NCI-H1417 (cell line): ENCODE measurements at places on chromosomes 6 and 20.
A peak's percentile ranks its signal among the peaks of the same experiment; 100 is the strongest.

- DNase-seq: peak; percentile 86
Measured at GRCh38 chr20:31573555-31574321, 31.4 kb upstream of the ID1 start.

- no peak for DNase-seq
Measured at GRCh38 chr6:99148761-99149160, 200.7 kb downstream of the FAXC start.

DNA sequence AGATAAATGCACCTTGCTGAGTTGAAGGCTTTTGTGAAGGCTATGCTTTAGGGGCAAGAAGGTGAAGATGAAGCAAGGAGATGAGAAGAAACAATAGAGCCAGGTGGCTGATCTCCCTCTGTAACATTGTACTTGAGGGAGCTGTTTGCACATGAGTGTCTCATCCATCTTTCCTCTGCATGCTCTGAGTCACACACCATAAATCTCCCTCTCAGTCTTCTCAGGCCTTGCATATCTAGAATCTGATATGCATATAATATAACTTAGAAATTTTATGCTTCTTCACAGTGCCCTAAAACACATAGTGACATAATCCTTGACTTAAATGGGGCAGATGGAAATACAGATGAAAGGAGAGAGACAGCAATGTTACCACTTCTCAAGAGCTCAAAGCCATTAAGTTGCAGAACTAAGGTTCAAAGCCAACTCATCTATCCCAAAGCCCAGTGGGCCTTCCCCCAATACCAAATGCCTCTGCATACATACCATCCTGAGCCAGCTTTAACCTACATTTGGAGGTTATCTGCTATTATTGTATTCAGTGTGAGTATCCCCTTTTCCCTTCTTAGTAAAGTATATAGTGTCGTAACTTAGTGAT, 62.4 kb upstream of the STXBP5 start:
- no peak for DNase-seq

GRCh38 chr6:53939830-53940229, 145.0 kb downstream of the LRRC1 start:
- no peak for DNase-seq

GRCh38 chr20:11876555-11876954, 41.1 kb upstream of the BTBD3 start:
- DNase-seq: no peak

- DNase-seq: no peak
Measured at GRCh38 chr6:125140808-125141207, 12.8 kb upstream of the TPD52L1 start.

DNA sequence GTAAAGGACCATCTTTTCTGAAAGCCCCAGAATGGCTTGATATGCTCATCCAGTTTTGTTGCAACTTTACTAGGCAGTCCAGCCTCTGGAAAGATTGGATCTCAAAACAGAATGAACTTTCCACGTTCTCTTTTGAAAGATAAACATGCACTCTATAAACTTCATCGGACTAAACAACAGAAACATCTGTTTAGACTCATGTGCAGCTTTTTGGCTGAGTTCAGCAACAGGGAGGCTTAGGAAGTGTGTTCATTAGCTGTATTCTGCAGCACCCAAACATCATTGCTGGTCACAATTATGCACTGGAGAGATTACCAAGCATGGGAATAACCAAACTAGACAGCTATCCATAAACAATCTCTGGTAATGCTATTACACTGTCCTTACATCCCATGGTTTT, 180.5 kb downstream of the TENT5A start:
- DNase-seq: no peak

GRCh38 chr6:96394727-96395126, 126.9 kb upstream of the UFL1 start:
- DNase-seq: peak; percentile 25

- no peak for DNase-seq
Measured at GRCh38 chr6:170203212-170203611, 87.7 kb downstream of the DLL1 start.

DNA sequence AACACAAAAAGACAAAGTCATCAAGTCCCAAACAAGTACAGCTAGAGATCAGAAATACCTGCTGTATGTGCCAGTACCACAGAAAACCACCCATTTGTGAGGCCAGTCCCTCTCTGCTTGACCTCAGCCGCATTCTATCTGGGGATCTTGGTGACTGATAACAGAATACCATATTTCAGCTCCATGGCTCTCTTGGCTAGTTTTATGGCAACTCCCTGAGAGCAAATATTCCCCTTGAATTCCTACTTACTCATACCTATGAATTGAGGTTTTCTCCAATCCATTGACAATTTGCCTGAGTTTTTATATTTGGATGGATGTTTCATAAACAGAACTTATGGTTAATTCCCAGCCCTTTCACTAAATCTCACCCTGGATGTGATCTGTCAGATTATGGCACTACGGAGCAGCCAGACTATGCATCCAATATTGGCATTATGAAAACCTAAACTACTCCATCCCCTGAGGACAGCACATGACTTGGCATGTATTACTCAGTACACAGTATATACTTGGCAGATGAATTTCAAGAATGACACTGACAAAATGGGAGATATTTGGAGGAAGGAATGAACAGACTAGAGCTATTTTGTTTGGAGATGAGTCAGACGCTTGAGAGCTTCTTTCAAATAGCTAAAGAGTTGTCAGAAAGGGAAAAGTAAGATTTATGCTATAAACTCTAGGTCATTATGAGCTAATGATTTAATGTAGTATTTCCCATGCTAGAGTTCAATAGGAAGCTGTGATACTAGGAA, 95.7 kb downstream of the PRDM1 start:
- no peak for DNase-seq

- no peak for DNase-seq
Measured at GRCh38 chr6:128505603-128506002, 14.8 kb downstream of the PTPRK start.

- no peak for DNase-seq
Measured at GRCh38 chr20:10508060-10508459, 73.0 kb downstream of the SLX4IP start.

DNA sequence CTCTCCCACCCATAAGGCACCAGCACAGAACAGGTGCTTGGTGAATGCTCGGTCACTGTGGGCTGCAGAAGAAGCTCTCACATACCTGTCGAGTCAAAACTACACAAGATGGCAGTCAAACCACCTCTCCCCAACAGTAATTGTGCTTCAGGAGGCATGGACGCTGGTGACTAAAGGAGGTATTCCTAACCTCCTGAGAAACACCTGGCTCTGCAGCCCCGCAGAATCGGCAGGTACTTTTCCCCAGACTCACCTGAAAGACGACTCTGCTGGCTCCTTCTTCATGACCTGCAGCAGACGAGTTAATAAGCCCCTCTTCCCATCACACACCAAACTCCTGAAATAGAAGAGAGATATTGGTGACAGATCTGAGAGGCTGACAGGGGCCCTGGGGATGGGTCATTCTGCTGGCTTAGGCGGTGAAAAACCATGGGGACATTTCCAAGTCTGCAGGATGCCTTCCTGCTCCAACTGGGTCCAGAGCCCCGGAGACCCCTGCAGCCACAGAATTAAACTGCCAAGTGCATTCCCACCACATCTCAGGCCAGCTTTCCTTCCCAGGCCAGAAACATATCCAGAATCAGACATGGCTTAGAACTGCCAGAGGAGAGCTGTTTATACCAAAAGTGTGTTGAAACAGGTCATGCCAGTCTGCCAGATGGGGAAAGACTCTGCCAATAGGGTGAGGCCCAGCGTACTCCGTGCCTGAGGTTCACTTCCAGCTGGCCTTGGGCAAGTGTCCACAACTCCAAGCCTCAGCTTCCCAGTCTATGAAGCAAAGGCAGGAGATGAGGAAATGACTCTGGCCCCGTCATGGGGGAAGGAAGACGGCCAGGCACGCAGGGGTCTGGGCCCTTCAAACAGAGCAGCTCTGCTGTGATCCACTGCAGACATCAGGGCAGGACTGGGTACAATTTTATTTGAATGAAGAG, 53.0 kb downstream of the MYH7B start:
- no peak for DNase-seq

DNA sequence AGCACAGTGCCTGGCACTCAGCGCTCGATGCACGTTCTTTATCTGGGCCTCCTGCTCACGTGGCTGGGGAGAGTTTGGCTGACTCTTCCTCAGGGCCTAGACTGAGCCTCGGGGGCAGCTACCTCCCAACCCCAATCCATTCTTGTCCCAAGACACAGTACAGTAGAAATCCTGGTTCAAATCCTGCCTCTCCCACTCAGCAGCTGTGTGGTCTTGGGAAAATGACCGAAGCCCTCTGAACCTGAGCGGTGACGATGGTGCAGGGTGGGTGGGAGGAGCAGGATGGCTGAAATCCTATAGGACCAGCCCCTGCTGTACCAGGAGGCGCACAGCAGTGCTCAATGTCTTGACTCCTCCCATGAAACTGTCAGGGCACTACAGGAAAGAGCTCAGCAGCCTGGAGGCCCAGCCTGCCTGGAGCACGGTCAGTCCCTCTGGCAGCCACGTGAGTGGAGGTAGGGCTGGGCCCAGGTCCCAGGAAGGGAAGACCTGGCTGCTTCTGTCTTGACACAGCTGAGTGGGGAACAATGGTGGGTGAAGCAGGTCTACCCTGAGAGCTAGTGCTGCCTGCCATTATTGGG, 31.5 kb downstream of the PDRG1 start:
- DNase-seq: no peak

DNA sequence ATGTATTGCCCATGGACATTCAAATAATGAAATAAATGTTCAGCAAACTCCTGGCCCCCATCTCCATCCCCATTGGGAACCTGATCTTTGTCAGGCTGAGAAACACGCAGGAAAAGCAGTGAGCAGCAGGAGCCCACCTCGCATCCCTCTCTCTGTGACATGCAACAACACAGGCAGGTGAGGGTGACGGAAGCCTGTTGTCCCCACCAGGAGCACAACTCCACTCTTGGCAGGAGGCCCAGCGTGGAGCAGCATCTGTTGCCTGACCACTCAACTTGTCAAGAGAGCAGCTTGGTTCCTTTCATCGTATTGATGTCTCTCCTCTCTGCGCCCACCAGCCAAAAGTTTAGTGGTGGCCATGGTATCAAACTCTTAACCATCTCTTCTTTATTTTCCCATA, 586.9 kb upstream of the ARID1B start:
- peak; percentile 5 for DNase-seq

GRCh38 chr6:168058691-168059551, 20.1 kb downstream of the FRMD1 start:
- DNase-seq: no peak

DNA sequence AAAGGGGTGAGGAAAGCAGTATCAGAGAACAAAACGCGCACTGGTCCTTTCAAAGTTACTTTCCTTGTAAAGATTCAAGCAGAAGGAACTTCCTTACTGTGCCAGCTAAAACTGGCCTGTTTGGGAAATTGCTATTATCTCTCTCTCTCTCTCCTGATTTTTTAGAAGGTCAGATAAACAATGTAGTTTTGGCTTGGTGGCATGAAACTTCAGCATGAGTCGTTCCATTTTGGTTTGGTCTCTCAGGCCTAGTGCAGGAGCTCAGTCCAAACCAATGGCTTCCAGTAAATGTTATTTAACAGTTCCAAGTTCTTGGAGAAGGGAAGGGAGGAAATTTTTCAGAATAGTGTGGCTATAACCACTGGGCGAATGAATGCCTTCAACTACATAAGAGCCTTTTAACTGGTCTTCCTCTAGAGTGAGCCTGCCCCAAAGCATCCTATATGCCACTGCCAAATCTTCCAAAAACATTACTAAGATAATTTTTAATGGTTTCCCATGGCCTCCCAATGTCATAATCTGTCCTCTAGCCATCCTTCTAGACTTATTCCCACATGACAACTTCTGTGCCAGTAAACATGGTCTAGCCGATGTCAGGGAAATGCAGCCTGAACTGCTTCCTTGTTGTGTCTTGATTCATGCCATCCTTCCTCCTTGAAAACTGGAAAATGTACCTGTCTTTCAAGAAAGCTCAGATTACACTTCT, 9.1 kb upstream of the SNX9 start:
- no peak for DNase-seq

GRCh38 chr20:38604873-38605303, 3.3 kb downstream of the ARHGAP40 start:
- no peak for DNase-seq

GRCh38 chr6:134727081-134727480, 222.8 kb downstream of the ALDH8A1 start:
- no peak for DNase-seq
